ENCODE measurements at places on chromosomes 4 and X. TPM values are rescaled to one million over a fixed set of nuclear protein-coding genes. Genes with fewer than 3 reads are reported as not detected.

Gene HERC5
- total RNA-seq: 2.9 TPM

Gene HSD17B11
- 35.7 TPM for total RNA-seq

DNA sequence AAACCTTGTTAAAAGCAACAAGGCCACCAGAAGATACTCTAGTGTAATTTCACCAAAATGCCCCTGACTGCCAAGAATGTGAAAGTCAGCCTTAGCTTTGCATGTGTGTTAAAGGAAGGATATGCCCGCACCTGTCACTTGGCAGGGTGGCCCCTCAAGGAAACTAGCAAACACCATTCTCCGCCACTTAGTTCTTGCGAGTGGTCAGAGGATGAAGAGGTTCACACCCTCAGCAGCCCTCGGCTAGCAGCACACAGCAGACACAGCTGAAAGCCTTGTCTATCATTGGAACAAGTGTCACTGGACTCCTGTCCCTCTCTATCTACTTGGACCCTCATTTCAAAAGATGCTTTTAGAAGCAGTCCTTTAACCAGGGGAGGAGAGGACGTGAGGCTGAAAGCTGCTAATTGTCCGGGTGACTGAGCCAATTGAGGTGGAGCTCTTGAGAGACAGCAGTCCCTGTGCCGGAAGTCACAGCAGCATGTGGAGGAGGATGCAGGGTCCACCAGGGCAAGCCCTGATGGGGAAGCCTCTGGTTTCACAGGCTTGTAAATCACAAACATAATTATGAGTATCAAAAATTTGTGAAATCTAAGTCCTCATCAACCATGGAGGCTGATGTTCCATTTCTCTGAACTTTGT is 18.0 kb downstream of the HHIP start:
- no peak for DNase-seq
- H3K27me3 ChIP-seq: no peaks in the 10 kb centered on the region
- no peak overlapping the region for H3K27ac ChIP-seq
- no peaks in the 10 kb centered on the region for H3K36me3 ChIP-seq

Gene CCDC158
- 1.8 TPM for total RNA-seq

GRCh38 chr4:20248155-20248558 is 3.5 kb upstream of the SLIT2 start:
- H3K4me1 ChIP-seq: peaks cover 18% of the 10 kb centered on the region
- no peak overlapping the region for H3K4me3 ChIP-seq
- no peak for DNase-seq
- H3K27me3 ChIP-seq: no peaks in the 10 kb centered on the region
- H3K36me3 ChIP-seq: no peaks in the 10 kb centered on the region
- no peak overlapping the region for H3K27ac ChIP-seq

DNA sequence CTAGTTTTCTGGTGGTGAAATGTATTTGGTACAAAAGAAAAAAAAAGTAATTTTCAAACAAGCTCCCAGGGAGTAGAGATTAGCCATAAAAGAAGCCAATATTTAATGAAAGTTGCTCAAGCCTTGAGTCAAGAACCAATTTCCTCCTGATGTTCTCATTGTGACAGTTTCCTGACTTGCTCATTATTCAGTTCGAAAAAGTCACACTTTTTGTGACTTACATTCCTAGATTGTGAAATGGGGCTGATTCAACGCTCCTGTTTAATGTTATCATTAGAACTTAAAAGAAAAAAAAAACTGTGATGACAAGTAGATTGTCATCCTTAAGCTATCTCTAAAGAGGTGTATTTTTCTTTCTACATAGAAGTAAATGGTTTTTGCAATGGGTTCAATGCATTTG is 122.6 kb upstream of the BMPR1B start:
- H3K4me1 ChIP-seq: no peaks in the 10 kb centered on the region
- no peak overlapping the region for H3K4me3 ChIP-seq
- no peak for DNase-seq
- H3K27me3 ChIP-seq: no peaks in the 10 kb centered on the region
- H3K36me3 ChIP-seq: peaks cover 48% of the 10 kb centered on the region

DNA sequence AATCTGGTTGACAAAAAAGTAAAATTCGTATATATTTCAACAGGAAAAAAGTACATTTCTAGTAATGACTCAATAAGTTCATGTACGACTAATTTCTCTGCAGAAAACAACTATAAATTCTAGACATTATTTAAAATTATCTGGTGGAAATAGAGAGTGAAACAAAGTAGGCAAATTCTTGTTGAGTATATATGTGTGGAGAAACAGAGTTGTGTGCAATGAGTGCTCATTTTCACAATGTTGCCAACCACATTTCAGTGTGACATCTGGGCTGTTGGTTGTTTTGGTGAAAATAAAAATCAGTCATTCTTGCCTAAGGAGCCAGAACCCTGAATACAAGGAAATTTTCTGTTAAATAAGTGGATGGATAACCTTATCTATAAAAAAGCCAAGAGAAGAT is 372.0 kb upstream of the NDST4 start:
- H3K4me3 ChIP-seq: no peak overlapping the region
- DNase-seq: no peak
- no peaks in the 10 kb centered on the region for H3K27me3 ChIP-seq
- H3K4me1 ChIP-seq: no peaks in the 10 kb centered on the region
- H3K36me3 ChIP-seq: no peaks in the 10 kb centered on the region
- H3K27ac ChIP-seq: no peak overlapping the region

GRCh38 chrX:17967888-17968287 is 106.8 kb upstream of the RAI2 start:
- no peaks in the 10 kb centered on the region for H3K27me3 ChIP-seq
- H3K4me3 ChIP-seq: no peak overlapping the region
- no peak overlapping the region for H3K27ac ChIP-seq
- no peaks in the 10 kb centered on the region for H3K4me1 ChIP-seq
- no peak for DNase-seq
- no peaks in the 10 kb centered on the region for H3K36me3 ChIP-seq

DNA sequence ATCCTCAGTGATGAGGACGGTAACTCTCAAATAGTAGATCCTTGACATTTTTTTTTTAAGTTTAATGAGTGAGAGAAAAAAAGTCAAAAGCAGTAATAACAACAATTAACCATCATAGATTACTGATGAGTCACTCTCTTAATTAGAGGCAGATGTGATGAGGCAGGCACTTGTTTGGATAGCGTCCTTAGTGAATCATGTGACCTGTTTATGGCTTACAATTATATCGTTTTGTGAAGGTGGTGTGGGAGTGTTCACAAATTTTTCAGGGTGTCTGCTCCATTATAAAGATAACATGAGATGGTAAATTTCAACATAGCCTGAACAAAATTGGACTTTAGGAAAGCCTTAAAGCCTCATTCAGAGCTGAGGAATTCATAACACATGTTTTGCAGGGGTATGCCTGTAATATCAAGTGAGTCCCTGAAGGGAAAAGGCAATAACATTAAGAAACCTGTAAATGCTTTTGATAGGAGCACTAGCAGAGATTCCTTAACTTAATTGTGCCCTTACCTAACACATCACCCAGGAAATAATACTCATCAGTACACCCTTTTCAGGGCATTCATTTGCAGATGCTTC is 51.9 kb upstream of the XIAP start:
- no peak for DNase-seq
- no peaks in the 10 kb centered on the region for H3K4me1 ChIP-seq

Gene HTN3
- not detected for total RNA-seq

DNA sequence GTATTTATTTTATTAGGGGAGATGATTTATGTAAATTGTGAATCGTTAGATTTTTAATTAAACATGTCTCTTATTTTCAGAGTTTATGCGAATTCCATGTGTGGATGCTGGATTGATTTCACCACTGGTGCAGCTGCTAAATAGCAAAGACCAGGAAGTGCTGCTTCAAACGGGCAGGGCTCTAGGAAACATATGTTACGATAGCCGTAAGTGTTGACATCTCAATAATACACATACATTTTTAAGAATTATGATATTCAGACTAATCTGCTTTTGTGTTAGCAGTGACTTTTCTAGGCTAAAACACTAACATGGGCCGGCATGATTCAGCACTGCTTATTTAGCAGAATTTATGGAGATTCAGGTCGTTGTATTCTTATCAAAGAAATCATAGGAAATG is 91.2 kb downstream of the RAP1GDS1 start:
- H3K36me3 ChIP-seq: no peaks in the 10 kb centered on the region
- no peaks in the 10 kb centered on the region for H3K27me3 ChIP-seq
- H3K4me1 ChIP-seq: no peaks in the 10 kb centered on the region
- no peak overlapping the region for H3K27ac ChIP-seq

Gene OTOP1
- total RNA-seq: not detected

GRCh38 chr4:4394644-4395043 is 7.7 kb downstream of the NSG1 start:
- no peak for DNase-seq
- no peaks in the 10 kb centered on the region for H3K4me1 ChIP-seq
- no peak overlapping the region for H3K4me3 ChIP-seq
- H3K27ac ChIP-seq: no peak overlapping the region
- no peaks in the 10 kb centered on the region for H3K36me3 ChIP-seq

GRCh38 chrX:111376897-111377578 is 35.0 kb downstream of the DCX start:
- no peaks in the 10 kb centered on the region for H3K27me3 ChIP-seq
- H3K4me3 ChIP-seq: no peak overlapping the region
- H3K36me3 ChIP-seq: no peaks in the 10 kb centered on the region
- no peaks in the 10 kb centered on the region for H3K4me1 ChIP-seq

GRCh38 chrX:10377427-10377826 is 220.7 kb downstream of the CLCN4 start:
- H3K27ac ChIP-seq: no peak overlapping the region
- H3K27me3 ChIP-seq: no peaks in the 10 kb centered on the region
- H3K36me3 ChIP-seq: no peaks in the 10 kb centered on the region
- H3K4me3 ChIP-seq: no peak overlapping the region
- DNase-seq: no peak

Gene VSIG4
- 164 TPM for total RNA-seq

GRCh38 chr4:93710101-93710846 is 118.3 kb upstream of the ATOH1 start:
- H3K27ac ChIP-seq: no peak overlapping the region
- no peaks in the 10 kb centered on the region for H3K36me3 ChIP-seq
- no peaks in the 10 kb centered on the region for H3K27me3 ChIP-seq
- H3K4me3 ChIP-seq: no peak overlapping the region

Gene HDAC6
- 26.8 TPM for total RNA-seq

- H3K27me3 ChIP-seq: no peaks in the 10 kb centered on the region
- H3K27ac ChIP-seq: no peak overlapping the region
- H3K4me3 ChIP-seq: no peak overlapping the region
Observed at GRCh38 chrX:139554376-139554775, 23.8 kb downstream of the F9 start.

Gene LRCH2
- 9.8 TPM for total RNA-seq

DNA sequence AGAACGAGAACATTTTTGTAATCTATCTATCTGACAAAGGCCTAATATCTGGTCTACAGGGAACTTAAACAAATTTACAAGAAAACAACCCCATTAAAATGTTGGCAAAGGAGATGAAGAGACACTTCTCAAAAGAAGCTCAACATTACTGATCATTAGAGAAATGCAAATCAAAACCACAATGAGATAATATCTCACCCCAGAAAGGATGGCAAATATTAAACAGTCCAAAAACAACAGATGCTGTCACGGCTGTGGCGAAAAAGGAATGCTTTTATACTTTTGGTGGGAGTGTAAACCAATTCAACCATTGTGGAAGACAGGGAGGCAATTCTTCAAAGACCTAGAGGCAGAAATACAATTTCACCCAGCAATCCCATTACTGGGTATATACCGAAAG is 2284.8 kb downstream of the ARAP2 start:
- no peaks in the 10 kb centered on the region for H3K27me3 ChIP-seq
- no peak overlapping the region for H3K27ac ChIP-seq
- H3K4me3 ChIP-seq: no peak overlapping the region
- no peak for DNase-seq
- H3K4me1 ChIP-seq: no peaks in the 10 kb centered on the region
- H3K36me3 ChIP-seq: no peaks in the 10 kb centered on the region

- H3K27ac ChIP-seq: no peak overlapping the region
- no peaks in the 10 kb centered on the region for H3K27me3 ChIP-seq
- no peak overlapping the region for H3K4me3 ChIP-seq
- no peaks in the 10 kb centered on the region for H3K4me1 ChIP-seq
- H3K36me3 ChIP-seq: no peaks in the 10 kb centered on the region
- DNase-seq: no peak
Observed at GRCh38 chr4:53132132-53132891, 233.5 kb downstream of the SCFD2 start.

GRCh38 chr4:40228497-40229365 is 31.9 kb downstream of the RHOH start:
- H3K27me3 ChIP-seq: peaks cover 5% of the 10 kb centered on the region
- H3K4me1 ChIP-seq: no peaks in the 10 kb centered on the region
- no peak for DNase-seq
- H3K27ac ChIP-seq: no peak overlapping the region
- no peak overlapping the region for H3K4me3 ChIP-seq
- no peaks in the 10 kb centered on the region for H3K36me3 ChIP-seq

Gene ALAS2
- 3.5 TPM for total RNA-seq

GRCh38 chr4:188781655-188782054 is 642.4 kb downstream of the TRIML1 start:
- no peak overlapping the region for H3K27ac ChIP-seq
- no peaks in the 10 kb centered on the region for H3K36me3 ChIP-seq
- H3K4me1 ChIP-seq: no peaks in the 10 kb centered on the region

Gene PABPC1L2A
- not detected for total RNA-seq

- no peak overlapping the region for H3K27ac ChIP-seq
- no peaks in the 10 kb centered on the region for H3K4me1 ChIP-seq
- DNase-seq: no peak
- H3K27me3 ChIP-seq: no peaks in the 10 kb centered on the region
- H3K36me3 ChIP-seq: no peaks in the 10 kb centered on the region
- H3K4me3 ChIP-seq: no peak overlapping the region
Observed at GRCh38 chr4:156756118-156756517, 215.5 kb downstream of the PDGFC start.

DNA sequence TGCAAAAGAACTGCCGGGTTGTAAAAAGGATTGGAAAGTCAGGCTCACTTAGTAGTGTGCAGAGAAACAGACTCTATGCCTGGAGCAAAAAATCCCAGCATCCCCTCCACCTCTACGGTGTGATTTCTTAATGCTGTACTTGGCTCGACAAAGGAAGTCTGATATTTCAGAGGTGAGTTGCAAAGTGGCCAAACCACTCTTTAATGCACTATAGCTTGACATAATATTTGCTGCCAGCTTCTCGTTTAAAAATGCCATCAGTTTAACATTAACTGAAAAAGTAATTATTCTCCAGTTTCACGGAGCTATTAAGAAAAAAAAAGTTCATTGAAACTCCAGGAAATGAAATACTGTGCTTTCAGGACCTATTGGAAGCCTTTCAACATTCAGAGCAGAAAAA is 448.3 kb upstream of the ZFP42 start:
- DNase-seq: no peak
- no peak overlapping the region for H3K27ac ChIP-seq
- H3K27me3 ChIP-seq: no peaks in the 10 kb centered on the region
- no peak overlapping the region for H3K4me3 ChIP-seq
- H3K4me1 ChIP-seq: no peaks in the 10 kb centered on the region
- no peaks in the 10 kb centered on the region for H3K36me3 ChIP-seq

- H3K27me3 ChIP-seq: no peaks in the 10 kb centered on the region
- H3K27ac ChIP-seq: no peak overlapping the region
- no peaks in the 10 kb centered on the region for H3K36me3 ChIP-seq
- H3K4me3 ChIP-seq: no peak overlapping the region
Observed at GRCh38 chrX:40273356-40274050, 175.7 kb upstream of the BCOR start.

- H3K36me3 ChIP-seq: no peaks in the 10 kb centered on the region
- H3K4me3 ChIP-seq: no peak overlapping the region
- no peak for DNase-seq
- peaks cover 13% of the 10 kb centered on the region for H3K4me1 ChIP-seq
- no peak overlapping the region for H3K27ac ChIP-seq
Observed at GRCh38 chr4:138400066-138400465, 157.9 kb upstream of the SLC7A11 start.

Data from esophagus muscularis mucosa (tissue), 4 donors.